ENCODE measurements at places on chromosomes 2 and 18.

- no peak for DNase-seq
- no peaks in the 10 kb centered on the region for H3K4me1 ChIP-seq
- H3K4me3 ChIP-seq: no peak overlapping the region
- H3K27ac ChIP-seq: no peak overlapping the region
Observed at GRCh38 chr2:75512455-75513212, 48.1 kb downstream of the EVA1A start.

DNA sequence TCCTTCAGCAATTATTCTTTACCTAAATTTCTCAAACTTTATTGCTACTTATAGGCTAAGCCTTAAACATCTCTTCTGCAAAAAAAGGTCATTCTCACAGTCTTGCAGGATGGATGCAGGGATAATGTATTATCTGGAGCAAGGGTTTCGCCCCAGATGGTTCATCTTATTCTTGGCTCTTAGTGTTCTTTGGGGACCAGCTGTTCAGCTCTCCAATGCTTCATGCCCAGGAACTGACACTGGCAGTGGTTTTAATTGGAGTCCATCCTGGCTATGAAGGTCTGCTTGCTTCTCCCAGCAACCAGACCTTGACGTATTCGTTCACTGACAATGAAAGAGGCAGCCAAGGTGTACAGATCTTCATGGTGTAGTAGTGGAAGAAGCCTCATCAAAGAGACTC lies 331.9 kb downstream of the SLC8A1 start:
- peaks cover 43% of the 10 kb centered on the region for H3K4me1 ChIP-seq
- H3K27ac ChIP-seq: no peak overlapping the region
- H3K36me3 ChIP-seq: peaks cover 11% of the 10 kb centered on the region
- H3K4me3 ChIP-seq: no peak overlapping the region

GRCh38 chr2:215537611-215538010 lies 101.7 kb upstream of the FN1 start:
- DNase-seq: no peak
- no peak overlapping the region for H3K4me3 ChIP-seq
- peaks cover 37% of the 10 kb centered on the region for H3K4me1 ChIP-seq
- H3K36me3 ChIP-seq: no peaks in the 10 kb centered on the region

GRCh38 chr2:149170156-149170555 lies 131.7 kb downstream of the LYPD6B start:
- H3K27ac ChIP-seq: no peak overlapping the region
- H3K27me3 ChIP-seq: peaks cover 9% of the 10 kb centered on the region
- DNase-seq: no peak
- no peaks in the 10 kb centered on the region for H3K36me3 ChIP-seq
- H3K4me3 ChIP-seq: no peak overlapping the region

- no peak for DNase-seq
- peaks cover 75% of the 10 kb centered on the region for H3K4me1 ChIP-seq
- peak overlapping the region; percentile 77 for H3K27ac ChIP-seq
- no peak overlapping the region for H3K4me3 ChIP-seq
Observed at GRCh38 chr18:55250768-55251173, 291.5 kb upstream of the CCDC68 start.

- H3K27ac ChIP-seq: no peak overlapping the region
- no peak overlapping the region for H3K4me3 ChIP-seq
- peaks cover 18% of the 10 kb centered on the region for H3K4me1 ChIP-seq
- peaks cover 56% of the 10 kb centered on the region for H3K36me3 ChIP-seq
- no peaks in the 10 kb centered on the region for H3K27me3 ChIP-seq
Observed at GRCh38 chr2:96551605-96552314, 15.2 kb downstream of the ARID5A start.

DNA sequence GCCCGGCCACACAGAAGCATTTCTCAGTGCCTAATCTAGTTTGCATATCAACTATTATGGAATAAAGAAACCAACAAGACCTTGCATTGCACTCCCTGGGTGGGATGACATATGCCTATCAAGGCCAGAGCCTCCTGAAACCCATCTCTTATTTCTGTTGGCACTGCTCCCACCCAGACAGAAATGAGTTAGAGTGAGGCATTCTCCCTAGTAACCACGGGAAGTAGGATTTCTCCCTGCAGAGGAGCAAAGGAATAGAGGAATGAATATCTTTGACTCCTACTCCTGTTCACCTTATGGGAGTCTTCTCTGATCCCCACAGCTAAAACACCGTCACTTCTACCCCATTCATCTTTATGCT lies 24.2 kb upstream of the SCYGR1 start:
- H3K27ac ChIP-seq: no peak overlapping the region
- DNase-seq: no peak
- H3K4me3 ChIP-seq: no peak overlapping the region
- peaks cover 8% of the 10 kb centered on the region for H3K4me1 ChIP-seq
- no peaks in the 10 kb centered on the region for H3K36me3 ChIP-seq

GRCh38 chr2:239930378-239930777 lies 94.8 kb downstream of the NDUFA10 start:
- peaks cover 19% of the 10 kb centered on the region for H3K27me3 ChIP-seq
- no peak overlapping the region for H3K27ac ChIP-seq
- H3K4me3 ChIP-seq: no peak overlapping the region
- H3K36me3 ChIP-seq: no peaks in the 10 kb centered on the region

GRCh38 chr2:216680951-216681629 lies 14.3 kb downstream of the IGFBP5 start:
- H3K4me1 ChIP-seq: peaks cover 84% of the 10 kb centered on the region
- no peaks in the 10 kb centered on the region for H3K27me3 ChIP-seq
- H3K4me3 ChIP-seq: no peak overlapping the region
- H3K27ac ChIP-seq: peak overlapping the region; percentile 92
- DNase-seq: no peak
- H3K36me3 ChIP-seq: peaks cover 28% of the 10 kb centered on the region

DNA sequence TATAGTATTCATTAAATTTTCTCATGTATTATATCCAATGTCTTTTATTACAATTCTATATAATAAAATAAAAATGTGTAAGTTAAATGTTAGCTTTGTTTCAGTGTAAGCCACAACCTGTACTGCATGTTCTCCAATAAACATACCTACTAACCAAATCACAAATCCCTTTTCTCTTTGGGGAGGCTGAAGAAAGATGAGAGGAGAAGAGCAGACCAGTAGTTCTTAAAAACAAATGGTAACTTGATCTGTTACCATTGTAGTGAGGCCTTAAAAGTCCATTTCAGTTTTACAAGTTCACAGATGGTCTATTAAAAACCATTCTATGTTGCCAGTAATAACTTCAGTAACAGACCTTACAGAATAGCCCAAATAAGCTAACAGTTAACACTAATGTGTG lies 100.5 kb downstream of the SOS1 start:
- peak overlapping the region; percentile 55 for H3K27ac ChIP-seq
- peaks cover 25% of the 10 kb centered on the region for H3K4me1 ChIP-seq
- DNase-seq: no peak
- H3K27me3 ChIP-seq: no peaks in the 10 kb centered on the region
- peak overlapping the region; percentile 55 for H3K4me3 ChIP-seq
- peaks cover 14% of the 10 kb centered on the region for H3K36me3 ChIP-seq

DNA sequence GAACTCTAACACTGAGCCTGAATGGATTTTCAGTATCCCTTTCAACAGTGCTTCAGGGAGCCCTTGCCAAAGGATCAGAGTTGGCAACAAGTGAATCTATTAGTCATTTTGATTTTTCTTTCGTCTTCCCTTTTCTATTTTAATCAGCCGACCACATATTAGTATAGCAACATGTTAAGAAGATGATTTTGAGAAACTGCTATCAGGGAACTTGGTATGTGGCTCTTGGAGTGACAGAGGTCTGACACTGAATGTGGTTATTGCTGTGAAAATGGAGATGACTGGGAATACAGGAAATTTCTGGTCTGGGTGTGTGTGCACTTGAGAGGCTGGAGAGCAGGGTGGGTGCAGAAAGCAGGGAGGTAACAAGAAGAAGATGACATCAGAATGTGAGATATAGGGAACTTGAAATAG lies 28.7 kb upstream of the IL1RL1 start:
- no peak overlapping the region for H3K4me3 ChIP-seq
- no peak overlapping the region for H3K27ac ChIP-seq
- H3K36me3 ChIP-seq: no peaks in the 10 kb centered on the region
- H3K27me3 ChIP-seq: peaks cover 29% of the 10 kb centered on the region
- H3K4me1 ChIP-seq: no peaks in the 10 kb centered on the region

DNA sequence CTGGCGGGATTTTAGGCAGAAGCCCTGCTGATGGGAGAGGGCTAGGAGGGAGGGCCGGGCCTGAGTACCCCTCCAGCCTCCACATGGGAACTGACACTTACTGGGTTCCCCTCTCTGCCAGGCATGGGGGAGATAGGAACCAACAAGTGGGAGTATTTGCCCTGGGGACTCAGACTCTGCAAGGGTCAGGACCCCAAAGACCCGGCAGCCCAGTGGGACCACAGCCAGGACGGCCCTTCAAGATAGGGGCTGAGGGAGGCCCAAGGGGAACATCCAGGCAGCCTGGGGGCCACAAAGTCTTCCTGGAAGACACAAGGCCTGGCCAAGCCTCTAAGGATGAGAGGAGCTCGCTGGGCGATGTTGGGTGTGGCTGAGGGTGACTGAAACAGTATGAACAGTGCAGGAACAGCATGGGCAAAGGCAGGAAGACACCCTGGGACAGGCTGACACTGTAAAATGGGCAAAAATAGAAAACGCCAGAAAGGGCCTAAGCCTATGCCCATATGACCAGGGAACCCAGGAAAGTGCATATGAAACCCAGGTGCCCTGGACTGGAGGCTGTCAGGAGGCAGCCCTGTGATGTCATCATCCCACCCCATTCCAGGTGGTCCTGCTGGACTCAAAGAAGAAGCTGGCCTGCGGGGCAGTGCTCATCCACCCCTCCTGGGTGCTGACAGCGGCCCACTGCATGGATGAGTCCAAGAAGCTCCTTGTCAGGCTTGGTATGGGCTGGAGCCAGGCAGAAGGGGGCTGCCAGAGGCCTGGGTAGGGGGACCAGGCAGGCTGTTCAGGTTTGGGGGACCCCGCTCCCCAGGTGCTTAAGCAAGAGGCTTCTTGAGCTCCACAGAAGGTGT lies 8.5 kb downstream of the PROC start:
- H3K27me3 ChIP-seq: peaks cover 49% of the 10 kb centered on the region
- no peak overlapping the region for H3K27ac ChIP-seq
- H3K36me3 ChIP-seq: no peaks in the 10 kb centered on the region
- peaks cover 15% of the 10 kb centered on the region for H3K4me1 ChIP-seq

DNA sequence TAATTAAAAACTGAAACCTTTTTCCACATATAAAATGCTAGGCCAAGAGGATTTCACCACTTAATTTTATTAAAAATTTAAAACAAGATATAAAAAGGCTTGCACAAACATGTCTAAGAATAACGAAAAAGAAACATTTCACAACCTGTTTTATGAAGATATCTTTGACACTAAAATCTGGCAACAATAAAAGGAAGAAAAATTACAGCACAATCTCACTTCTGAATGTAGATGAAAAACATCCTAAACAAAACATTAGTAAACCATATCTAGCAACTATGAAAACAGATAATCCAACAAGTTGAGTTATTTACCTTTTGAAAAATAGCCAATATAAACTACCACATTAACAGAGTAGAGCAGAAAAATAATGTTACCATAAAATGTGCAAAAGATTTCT lies 185.4 kb upstream of the MMADHC start:
- H3K27ac ChIP-seq: no peak overlapping the region
- H3K4me3 ChIP-seq: no peak overlapping the region
- no peaks in the 10 kb centered on the region for H3K36me3 ChIP-seq
- DNase-seq: no peak
- no peaks in the 10 kb centered on the region for H3K27me3 ChIP-seq

- no peak for DNase-seq
- H3K4me1 ChIP-seq: no peaks in the 10 kb centered on the region
- H3K4me3 ChIP-seq: no peak overlapping the region
Observed at GRCh38 chr2:224022486-224022885, 16.6 kb downstream of the SERPINE2 start.

DNA sequence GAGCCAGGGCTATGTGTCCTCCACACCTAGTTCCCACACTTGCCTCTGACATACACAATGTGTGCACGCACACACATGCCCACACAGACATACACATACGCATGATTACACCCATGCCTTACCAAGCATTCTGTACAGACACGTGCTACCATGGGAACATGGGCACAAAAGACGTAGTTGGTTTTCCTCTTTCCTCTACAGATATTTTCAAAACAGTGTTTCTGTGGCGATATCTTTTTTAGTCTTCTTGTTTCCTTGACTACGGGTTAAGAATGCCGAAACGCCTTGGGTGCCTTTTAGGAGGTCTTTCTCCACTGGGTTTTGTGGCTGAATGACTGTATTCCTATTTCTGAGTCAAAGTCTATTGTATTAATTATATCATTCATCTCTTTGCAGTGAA lies 75.5 kb upstream of the SPTBN1 start:
- no peak for DNase-seq
- peak overlapping the region; percentile 10 for H3K27ac ChIP-seq
- H3K27me3 ChIP-seq: no peaks in the 10 kb centered on the region
- no peak overlapping the region for H3K4me3 ChIP-seq
- peaks cover 29% of the 10 kb centered on the region for H3K4me1 ChIP-seq
- H3K36me3 ChIP-seq: no peaks in the 10 kb centered on the region

DNA sequence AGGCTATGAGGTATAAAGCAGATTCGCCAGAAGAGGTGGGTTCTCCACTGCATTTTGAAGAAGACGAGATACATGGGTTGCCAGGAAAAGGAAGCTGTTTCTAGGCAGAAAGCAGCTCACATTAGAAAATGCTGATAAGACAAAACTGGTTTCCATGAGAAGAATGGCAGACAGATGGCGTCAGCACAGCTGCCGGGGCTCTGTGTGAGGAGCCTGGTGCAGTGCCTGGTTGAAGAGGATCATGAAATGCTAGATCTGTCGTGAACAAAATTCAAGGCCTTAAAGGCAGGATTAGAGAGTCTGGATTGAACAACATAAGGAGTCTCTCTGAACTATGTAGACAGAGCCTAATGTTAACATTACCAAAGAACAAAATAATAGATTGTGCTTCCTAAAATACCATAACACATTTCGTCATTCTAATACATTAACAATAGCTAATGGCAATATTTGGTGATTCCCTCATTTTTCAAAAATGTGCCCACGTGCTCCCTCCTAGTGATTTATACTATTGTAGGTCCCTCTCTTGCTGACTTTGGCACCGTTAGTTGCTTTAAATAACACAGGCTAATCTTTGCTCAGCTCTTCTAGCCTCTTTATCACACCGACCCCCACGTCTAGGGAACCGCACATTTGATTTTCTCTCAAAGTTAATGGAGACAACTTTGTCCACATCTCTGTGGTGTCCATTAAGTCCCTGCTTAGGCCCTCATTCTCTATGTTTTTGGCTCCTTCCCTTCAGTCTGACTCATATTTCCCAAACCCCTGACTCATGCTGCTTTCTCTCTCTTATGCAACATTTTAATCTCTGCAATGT lies 38.2 kb downstream of the EFEMP1 start:
- no peaks in the 10 kb centered on the region for H3K36me3 ChIP-seq
- peaks cover 58% of the 10 kb centered on the region for H3K4me1 ChIP-seq
- no peaks in the 10 kb centered on the region for H3K27me3 ChIP-seq
- H3K27ac ChIP-seq: peak overlapping the region; percentile 63
- no peak for DNase-seq

DNA sequence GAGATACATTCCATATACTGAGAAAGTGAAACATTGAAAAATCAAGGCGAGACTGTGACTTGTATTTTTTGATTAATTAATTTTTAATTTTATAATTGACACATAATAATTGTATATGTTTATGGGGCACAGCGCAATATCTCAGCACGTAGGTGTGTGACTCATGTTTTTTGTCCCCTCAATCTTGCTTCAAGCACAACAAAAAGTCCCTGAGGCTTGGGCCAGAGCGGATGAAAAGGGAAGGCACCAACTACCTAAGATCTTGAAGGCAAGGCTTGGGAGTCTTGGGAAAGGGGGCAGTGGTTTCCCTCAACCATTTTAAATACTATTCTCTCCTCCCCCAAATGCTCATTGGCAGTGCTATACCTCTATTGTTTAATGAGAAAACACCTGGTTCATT lies 9.9 kb downstream of the SGPP2 start:
- no peaks in the 10 kb centered on the region for H3K4me1 ChIP-seq
- no peak overlapping the region for H3K27ac ChIP-seq
- H3K36me3 ChIP-seq: no peaks in the 10 kb centered on the region
- no peak for DNase-seq
- no peaks in the 10 kb centered on the region for H3K27me3 ChIP-seq
